ENCODE measurements at places on chromosomes 2 and 18.

DNA sequence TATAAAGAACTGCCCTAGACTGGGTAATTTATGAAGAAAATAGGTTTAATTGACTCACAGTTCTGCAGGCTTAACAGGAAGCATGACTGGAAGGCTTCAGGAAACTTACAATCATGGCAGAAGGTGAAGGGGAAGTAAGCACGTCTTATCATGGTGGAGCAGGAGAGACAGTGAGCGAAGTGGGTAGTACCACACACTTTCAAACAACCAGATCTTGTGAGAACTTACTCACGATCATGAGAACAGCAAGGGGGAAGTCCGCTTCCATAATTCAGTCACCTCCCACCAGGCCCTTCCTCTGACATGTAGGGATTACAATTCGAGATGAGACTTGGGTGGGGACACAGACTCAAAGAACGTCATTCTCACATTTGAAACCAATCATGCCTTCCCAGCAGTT lies 260.1 kb upstream of the FAM98A start:
- DNase-seq, result no peak

DNA sequence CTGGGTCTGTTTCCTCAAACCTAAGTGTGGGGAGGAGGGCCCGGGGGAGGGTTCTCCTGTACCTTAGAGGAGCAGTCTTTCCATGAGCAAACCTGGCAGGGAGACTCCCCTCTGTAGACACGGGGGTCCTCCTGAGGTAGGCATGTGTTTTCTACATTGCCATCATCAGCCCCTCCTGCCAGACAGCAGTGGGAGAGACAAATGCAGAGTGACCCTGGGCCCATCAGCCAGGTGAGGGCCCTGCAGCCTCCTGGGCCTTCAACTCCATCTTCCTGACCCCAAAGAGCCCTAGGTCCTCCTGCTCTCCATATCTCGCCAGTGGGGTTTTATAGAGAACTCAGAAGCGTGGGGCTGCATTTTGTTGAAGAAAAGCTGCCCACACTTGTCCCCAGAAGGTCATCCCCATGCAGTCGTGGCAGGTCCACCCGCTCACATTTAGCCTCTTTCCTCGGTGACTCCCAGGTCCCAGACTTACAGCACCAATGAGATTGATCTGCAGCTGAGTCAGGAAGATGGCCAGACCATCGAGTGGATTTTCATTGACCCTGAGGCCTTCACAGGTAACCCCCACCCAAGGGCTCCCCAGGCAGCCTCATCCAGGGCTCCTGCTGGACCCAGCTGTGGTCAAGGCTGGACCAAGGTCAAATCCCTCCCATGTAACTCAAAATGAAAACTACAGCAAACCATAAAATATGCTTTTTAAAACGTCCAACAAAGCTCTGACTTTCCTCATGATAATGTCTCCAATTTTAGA lies 2.6 kb downstream of the CHRNG start:
- no peak for DNase-seq

DNA sequence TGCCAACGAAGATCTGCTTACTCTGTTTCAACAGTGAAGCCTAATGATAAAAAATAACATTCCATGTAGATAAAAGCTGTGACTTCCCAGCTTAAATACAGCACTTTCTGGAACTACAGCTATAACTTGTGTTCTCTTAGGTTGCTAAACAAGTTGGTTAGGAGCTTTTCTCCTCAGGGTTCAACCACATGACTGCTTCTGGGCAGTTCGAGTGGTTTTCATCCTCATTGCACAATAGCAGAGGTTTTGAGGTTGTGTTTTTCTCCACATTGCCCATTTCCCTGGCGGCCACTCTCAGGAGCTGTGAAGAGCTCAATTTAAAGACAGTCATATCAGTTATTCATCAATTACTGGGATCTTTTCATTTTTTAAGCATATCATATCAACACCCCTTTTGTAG lies 102.2 kb upstream of the CYP1B1 start:
- no peak for DNase-seq

DNA sequence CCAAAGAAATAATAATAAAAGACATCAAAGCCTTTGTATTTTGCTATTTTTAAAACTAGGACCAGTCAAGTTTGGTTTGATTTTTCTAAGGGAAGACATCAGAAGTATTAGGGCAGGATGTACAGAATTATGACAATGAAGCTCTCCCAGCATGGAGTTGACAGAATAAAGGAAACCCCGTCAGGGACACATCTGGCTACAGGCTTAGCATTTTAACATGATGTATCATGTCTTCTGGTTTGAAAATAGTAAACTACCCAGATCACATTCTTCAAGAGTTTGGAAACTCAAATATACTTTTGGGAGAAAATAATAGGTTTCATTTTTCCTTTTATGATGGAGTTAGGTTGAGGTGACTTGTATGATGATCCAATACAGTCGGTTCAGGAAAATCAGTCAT lies 552.0 kb upstream of the CDH2 start:
- DNase-seq, result no peak

- no peak for DNase-seq
These were observed 192.1 kb upstream of the NCKAP5 start for GRCh38 chr2:133760376-133760775.

GRCh38 chr2:219099329-219099728 lies 38.6 kb upstream of the IHH start:
- no peak for DNase-seq

DNA sequence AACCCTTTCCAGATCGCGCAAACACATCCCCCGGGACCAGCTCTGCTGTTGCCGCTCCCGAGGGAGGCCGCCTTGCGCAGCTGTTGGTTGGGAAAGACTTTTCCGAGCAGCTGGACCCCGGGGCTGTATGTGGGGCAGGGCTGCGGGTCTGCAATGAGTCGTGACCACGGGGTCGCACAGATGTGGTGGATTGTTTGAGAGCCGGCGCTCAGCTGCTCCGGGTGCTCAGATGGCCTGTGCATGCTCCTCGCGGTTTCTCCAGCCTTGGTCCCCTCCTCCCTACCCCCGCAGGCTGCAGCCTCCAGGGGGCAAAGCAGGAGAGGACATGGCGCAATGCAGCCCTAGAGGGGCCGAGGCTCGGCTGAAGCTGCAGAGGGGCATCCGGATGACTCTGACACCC lies 105.2 kb upstream of the OTOS start:
- no peak for DNase-seq

DNA sequence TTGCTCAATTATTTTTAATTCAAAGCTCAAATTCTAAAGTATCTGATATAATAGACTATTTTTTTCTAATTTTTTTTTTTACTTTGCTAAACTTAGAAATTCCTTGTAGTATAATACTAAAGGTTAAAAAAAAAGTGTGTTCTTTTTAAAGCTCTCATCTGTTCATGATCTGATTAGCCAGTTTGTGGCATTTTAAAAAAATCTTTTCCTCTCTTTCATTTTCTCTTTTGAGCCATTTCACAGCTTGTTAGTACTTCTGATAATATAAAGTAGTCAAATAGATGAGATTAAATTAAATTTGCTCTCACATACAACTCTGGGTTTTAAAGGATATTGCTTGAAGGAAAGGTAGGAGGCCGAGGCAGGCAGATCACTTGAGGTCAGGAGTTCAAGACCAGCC lies 40.7 kb upstream of the NEMP2 start:
- no peak for DNase-seq

- no peak for DNase-seq
These were observed 4.3 kb downstream of the SEPTIN10 start for GRCh38 chr2:109609352-109610024.

- DNase-seq, result no peak
These were observed 3.3 kb downstream of the CHRNA1 start for GRCh38 chr2:174760845-174761473.

DNA sequence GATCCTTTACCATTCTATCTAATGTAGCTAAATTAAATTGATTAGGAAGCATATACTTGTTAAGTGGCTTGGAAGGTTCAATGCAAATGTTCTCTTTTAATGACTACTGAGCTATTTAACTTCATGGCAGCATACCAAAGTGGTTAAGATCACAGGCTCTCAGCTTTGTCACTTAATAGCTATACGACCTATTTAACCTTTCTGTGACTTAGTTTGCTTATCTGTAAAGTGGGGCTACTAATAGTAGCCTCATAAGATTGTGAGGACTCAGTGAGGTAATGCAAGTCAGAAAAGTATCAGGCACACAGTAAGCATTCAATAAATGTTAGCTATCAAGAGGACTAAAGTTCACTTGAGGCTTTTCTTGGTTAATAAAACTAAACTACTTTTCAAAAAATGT lies 4.3 kb downstream of the CKAP2L start:
- DNase-seq, result no peak

GRCh38 chr2:229154381-229154780 lies 116.7 kb downstream of the PID1 start:
- DNase-seq, result no peak

DNA sequence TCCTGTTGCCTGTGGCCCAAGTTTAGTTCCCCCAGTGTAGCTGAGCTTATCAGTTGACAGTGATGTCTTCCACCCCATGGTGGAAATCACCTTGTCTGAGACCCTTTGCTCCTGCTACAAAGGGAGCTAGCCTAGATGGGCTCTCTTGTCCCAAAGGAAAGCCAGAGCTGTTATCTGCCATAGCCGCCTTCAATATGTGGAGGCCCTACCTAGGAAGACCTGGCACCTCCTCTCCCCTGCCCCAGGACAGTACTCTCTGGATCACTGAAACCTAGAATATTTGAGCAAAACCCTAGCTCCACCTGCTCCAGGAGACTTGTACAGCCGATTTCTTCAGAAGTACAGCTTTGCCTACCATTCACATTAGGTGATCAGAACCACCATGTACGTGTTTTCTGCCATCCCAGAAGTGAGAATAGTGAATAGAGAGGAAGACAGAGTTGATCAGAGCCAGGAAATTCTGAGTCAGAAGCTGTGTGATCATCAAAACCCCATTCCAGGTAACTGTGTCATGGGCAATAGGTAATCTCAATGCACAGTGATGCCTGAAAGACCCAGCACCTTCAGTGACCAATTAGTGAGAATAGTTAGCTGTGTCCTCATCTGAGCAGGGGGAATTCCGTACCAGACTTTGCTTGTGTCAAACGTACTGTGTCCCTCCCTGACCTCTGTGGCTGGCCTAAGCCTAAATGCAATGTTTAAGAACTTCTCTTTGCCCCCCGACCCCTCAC lies 138.4 kb upstream of the ALPP start:
- no peak for DNase-seq

GRCh38 chr2:224272237-224272910 lies 129.5 kb downstream of the FAM124B start:
- DNase-seq, result no peak

- DNase-seq, result no peak
These were observed 152.8 kb downstream of the DSEL start for GRCh38 chr18:67363694-67364093.

GRCh38 chr2:124978597-124978996 lies 953.5 kb downstream of the CNTNAP5 start:
- no peak for DNase-seq

GRCh38 chr18:54155412-54155811 lies 69.1 kb downstream of the MBD2 start:
- DNase-seq, result no peak

GRCh38 chr2:71505086-71505769 lies 51.9 kb downstream of the DYSF start:
- peak; percentile 55 for DNase-seq

GRCh38 chr2:64625299-64626145 lies 28.2 kb downstream of the SERTAD2 start:
- DNase-seq, result no peak

DNA sequence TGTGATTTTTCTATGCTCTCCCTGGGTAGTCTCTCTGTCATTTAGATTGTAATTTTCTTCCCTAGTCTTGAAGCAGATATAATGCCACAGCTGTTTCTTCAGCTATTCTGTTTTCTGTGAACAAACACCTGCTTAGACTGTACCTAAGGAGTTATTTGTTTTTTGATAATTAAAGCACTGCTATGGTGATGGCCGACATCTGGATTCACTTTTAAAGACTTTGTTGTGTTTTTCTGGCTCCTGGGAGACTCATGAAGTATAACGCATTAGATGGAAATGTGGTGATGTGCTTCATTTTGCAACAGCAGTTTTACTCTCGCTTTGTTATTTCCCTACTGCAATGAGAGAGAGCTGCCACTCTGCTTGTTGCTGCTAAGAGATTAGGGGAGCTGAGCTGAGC lies 15.7 kb upstream of the C2orf69 start:
- no peak for DNase-seq

GRCh38 chr2:241739651-241740050 lies 5.2 kb downstream of the D2HGDH start:
- DNase-seq, result no peak

- DNase-seq, result no peak
These were observed 283.7 kb upstream of the MMADHC start for GRCh38 chr2:149871091-149871885.

DNA sequence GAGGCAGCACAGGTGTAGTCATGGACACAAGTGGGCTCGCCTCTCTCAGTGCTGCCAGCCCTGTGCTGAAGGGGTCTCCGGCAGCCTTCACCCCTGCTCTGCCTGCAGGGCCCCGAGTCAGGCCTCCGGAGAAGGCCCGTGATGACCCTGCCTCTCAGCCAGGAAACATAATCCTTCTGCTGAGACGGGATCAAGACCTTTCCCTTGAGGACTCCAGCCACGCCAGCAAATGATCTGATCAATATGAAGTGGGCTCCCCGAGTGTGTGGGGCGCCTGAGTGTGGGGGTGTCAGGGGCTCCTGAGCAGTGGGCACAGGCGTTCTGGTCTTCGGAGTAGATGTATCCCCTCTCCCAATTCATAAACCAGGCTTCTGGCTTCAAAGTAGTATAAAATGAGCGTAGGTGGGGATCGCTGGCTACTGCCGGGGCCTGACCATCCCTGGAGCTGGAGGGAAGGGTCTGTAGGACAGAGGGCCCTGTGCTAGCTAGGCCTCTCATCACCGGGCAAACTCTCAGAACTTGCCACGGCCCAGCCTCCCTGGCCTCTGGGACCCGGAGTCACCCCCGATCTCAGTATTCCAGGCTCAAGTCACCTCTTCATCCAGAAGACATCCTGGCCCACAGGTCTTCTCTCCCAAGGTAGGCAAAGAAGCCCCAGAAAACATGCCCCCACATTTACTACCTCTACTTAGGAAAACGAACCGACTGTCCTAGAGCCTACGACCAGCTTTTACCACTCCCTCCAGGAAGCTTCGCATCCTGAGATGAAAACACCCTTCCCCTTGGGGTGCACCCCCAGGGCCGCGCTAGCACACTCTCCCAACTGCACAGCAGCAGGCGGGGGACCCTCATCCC lies 33.6 kb downstream of the CRACDL start:
- no peak for DNase-seq

GRCh38 chr2:15527074-15527739 lies 33.9 kb downstream of the NBAS start:
- DNase-seq, result no peak

DNA sequence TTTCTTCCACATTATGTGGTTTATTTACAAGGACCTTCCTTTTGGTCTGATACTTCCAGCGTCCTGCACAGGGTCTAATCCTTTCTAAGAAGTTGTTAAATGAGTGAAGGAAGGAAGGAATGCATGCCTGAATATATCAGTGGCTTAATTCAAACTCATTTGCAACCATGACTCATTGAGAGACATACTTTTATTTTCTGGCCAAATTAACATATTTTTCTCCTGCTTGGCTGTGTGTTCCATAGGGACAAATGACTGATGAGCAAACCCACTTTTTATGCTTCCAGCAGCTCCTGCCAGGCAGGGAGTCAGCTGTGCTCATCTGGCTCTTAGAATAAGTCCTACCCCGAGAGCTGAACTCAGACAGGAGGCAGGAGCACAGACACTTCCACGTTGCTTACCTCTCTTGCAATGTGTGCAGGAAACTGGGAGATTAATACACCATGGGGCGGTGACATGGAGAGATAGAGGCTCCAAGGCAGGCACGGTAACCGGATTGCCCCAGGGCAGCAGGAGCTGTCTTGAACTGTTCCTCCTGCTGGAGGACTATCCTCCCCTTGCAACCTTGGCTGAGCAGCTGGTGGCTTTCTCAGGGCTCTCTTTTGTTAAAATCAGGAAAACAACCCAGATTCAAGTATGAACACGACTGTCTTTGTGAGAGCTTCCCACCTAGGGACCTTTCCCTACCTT lies 667.5 kb upstream of the HS6ST1 start:
- DNase-seq, result no peak
